H9 (cell line): ENCODE measurements at places on chromosomes 3 and 15. TPM values are rescaled to one million over a fixed set of nuclear protein-coding genes. Genes with fewer than 3 reads are reported as not detected.

TMCO5A gene
- total RNA-seq: not detected in 2 replicates

BLM gene
- 41.3 and 43.4 TPM in 2 replicates for total RNA-seq

GRCh38 chr15:65920121-65920520 lies 50.8 kb downstream of the RAB11A start:
- DNase-seq: no peak

DNA sequence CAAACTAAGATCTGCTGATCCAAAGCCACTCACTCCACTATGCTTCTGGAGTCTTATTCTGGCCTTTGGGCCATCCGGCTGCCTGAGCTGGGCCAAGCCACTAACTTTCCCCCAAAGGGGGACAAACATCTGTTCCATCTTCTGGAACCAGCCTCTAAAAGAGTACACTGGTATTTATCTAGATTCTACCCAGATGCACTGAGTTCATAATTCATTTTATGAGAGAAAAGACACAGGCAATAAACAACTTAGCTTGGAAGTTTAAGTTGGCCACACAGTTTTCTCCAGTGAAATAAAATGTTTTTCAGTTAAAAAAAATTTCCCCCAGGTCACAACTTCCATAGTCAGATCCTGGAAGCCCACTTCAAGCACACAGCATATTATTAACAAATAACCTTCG lies 80.1 kb upstream of the ARHGEF3 start:
- DNase-seq: no peak

GRCh38 chr15:63314409-63314808 lies 37.0 kb downstream of the APH1B start:
- DNase-seq: no peak

CHRNA5 gene
- 16.5 and 21.6 TPM in 2 replicates for total RNA-seq

IL17RC gene
- total RNA-seq: 6.8 and 9.1 TPM in 2 replicates

GRCh38 chr3:57409471-57409870 lies 117.0 kb upstream of the ASB14 start:
- DNase-seq: no peak

SYNPR gene
- 0.17 and 0.64 TPM in 2 replicates for total RNA-seq

CYP11A1 gene
- 1.7 and 2.3 TPM in 2 replicates for total RNA-seq

GRCh38 chr3:69737392-69737791 lies 1.9 kb upstream of the MITF start:
- no peak for DNase-seq

DNA sequence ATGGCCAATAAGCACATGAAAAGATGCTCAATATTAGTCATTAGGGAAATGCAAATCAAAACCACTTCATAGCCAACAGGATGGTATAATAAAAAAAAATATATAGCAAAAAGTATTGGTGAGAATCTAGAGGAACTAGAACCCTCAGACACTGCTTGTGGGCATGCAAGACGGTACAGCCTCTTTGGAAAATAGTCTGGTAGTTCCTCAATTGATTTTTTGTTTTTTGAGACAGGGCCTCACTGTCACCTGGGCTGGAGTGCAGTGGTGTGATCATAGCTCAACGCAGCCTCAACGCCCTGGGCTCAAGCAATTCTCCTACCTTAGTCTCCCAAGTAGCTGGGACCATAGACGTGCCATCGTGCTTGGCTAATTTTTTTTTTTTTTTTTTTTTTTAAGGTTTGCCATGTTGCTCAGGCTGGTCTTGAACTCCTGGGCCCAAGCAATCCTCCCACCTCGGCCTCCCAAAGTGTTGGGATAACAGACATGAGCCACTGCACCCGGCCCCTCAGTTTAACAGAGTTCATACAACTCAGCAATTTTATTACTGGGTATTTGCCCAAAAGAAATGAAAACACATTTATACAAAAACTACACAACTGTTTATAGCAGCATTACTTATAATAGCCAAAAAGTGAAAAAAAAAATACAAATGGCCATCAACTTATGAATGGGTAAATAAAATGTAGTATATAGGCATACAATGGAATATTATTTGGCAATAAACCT lies 5.1 kb downstream of the PRC1 start:
- no peak for DNase-seq

GRCh38 chr15:85026304-85027032 lies 44.8 kb downstream of the PDE8A start:
- no peak for DNase-seq

PLSCR2 gene
- not detected in 2 replicates for total RNA-seq

DNA sequence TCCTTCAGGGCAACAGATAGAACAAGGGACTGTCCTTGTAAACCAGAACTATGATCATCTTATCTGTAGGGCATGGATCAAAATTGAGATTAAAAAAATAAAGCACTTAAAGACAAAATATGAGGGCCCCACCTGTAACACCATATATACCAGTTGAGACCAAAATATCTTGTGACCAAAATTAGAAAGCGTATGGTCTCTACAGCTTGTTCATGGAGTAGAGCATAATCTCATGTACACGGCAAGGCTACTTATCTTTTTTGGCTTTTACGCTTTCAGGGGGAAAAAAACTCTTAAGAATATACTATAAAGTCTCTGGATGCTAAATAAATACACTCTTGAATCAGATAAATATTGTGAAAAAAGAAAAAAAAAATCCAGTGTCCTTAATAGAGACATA lies 49.3 kb downstream of the ADAMTS9 start:
- DNase-seq: no peak

EFCAB12 gene
- total RNA-seq: 0.11 and 0.28 TPM in 2 replicates

NMD3 gene
- 55.5 and 55.6 TPM in 2 replicates for total RNA-seq

GRCh38 chr3:50427217-50427616 lies 67.9 kb upstream of the TMEM115 start:
- DNase-seq: no peak

MAGEL2 gene
- total RNA-seq: 9.2 and 9.7 TPM in 2 replicates

- no peak for DNase-seq
These were observed 553.1 kb upstream of the CBLB start for GRCh38 chr3:106421909-106422308.

- no peak for DNase-seq
These were observed 54.7 kb downstream of the LRRC28 start for GRCh38 chr15:99305761-99306505.

- no peak for DNase-seq
These were observed 753 bp downstream of the FURIN start for GRCh38 chr15:90869140-90869541.

DNA sequence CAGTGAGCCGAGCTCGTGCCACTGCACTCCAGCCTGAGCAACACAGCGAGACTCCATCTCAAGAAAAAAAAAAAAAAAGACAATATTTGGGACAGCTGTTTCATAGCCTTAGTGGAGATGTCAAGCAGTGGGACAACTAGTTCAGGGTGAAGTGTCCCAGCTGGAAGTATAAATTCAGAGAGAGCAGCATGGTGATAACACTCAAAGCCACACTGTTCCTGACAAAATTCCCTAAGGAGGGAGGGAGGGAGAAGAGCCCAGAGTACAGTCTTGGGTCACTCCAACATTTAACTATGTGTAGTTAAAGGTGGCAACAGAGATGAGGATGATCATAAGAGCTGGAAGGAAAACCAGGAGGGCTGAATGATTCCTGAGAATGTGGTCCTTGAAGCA lies 21.1 kb upstream of the IP6K2 start:
- DNase-seq: no peak

GRCh38 chr3:82496890-82497560 lies 735.6 kb upstream of the GBE1 start:
- peak; percentile 50 for DNase-seq

- DNase-seq: peak; percentile 24
These were observed 46.6 kb upstream of the ATP2B2 start for GRCh38 chr3:10551821-10552630.

DNA sequence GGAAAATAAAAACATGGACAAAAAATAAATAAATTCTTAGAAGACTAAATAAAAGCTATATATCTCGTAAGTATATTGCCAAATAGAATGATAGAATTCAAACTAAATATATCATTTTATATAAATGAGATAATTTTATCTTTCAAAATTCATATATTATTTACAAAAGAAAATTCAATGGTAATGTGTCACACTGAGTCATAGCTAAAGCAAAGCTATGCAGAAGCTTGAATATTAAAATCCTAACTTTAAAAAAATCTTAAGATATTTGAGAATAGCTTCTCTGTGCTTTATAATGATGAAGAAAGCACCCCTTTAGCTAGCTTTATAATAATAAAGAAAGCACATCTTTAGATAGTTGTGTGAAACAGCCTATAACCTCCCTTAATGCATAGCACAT lies 1010.8 kb downstream of the OTOL1 start:
- DNase-seq: no peak

POLQ gene
- 14.7 and 15.4 TPM in 2 replicates for total RNA-seq

GRCh38 chr3:190384309-190384756 lies 3.6 kb upstream of the CLDN16 start:
- DNase-seq: peak; percentile 52

DNA sequence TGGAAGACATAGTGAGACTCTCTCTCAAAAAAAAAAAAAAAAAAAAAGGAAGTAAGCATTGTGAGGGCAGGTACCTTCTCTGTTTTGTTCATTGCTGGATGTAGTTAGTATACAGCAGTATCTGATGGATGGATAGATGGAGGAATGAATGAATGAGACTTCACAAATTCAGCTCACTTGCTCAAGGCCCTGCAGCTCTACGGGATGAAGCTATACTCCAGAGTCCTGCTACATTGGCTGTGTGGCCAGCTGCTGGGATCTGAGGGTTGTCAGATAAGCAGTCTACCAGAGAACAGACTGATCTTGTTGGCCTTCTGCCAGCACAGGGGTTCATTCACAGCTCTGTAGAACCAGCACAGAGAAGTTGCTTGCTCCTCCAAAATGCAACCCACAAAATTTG lies 35.0 kb downstream of the MLH1 start:
- no peak for DNase-seq

DNA sequence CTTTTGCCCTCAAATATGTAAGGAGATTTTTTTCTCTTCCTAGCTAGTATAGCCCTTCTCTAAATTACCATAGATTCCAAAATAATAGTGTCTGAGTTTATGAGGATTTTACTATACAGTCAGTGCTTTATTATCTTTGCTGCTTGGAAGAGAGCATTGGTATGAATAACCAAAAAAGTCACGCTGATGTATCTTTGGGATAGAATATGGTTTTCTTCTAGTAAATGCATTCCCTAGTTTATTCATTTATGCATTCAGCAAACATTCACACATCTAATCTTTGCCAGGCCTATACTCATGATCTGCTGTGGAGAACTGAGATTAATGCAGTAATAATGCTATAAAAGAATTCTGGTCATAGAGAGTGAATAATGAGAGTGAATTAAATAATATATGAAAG lies 225.3 kb upstream of the GOLGA6L4 start:
- DNase-seq: no peak

GRCh38 chr15:34128898-34129297 lies 27.0 kb downstream of the PGBD4 start:
- no peak for DNase-seq

DNA sequence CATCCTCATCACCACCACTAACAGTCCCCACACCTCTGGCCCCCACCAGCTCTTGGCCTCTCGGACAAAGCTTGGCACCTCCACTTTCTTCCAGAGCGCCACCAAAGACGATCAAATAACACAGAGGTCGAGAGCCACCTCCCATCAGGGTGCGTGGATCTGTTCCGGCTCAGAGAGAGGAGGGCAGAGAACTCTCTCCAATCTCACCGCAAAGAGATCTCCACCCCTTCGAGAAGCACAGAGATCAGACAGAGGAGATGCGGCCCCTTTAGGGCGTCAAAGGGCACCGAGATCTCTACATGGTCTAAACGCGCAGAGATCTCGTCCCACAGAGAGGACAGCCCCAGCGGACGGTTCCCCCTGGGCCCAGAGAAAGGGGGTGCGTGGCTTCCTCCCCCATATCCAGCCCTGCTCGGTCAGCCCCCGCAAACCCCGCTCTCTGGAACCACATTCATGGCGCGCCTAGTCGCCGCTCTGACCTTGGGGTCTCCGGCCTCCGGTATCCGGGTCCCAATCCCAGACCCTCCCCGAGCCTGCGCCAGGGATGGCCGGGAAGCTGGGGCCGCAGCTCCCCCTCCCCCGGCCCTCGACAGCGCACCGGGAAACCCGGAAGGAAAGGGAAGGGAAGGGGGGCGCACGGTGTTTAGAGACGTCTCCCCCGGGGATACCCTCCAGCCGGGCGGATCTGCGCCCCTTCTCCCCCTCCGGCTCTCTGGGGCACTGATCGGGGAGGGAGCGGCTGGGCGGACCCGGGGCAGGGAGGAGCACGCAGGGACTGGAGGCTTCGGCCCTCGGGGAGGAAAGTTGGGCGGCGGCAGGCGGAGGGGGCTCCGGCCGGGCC lies 608 bp downstream of the SCN5A start:
- DNase-seq: peak; percentile 36

GRCh38 chr15:63288778-63289378 lies 11.5 kb downstream of the APH1B start:
- DNase-seq: no peak

FRMD5 gene
- 3.8 and 3.9 TPM in 2 replicates for total RNA-seq

DNA sequence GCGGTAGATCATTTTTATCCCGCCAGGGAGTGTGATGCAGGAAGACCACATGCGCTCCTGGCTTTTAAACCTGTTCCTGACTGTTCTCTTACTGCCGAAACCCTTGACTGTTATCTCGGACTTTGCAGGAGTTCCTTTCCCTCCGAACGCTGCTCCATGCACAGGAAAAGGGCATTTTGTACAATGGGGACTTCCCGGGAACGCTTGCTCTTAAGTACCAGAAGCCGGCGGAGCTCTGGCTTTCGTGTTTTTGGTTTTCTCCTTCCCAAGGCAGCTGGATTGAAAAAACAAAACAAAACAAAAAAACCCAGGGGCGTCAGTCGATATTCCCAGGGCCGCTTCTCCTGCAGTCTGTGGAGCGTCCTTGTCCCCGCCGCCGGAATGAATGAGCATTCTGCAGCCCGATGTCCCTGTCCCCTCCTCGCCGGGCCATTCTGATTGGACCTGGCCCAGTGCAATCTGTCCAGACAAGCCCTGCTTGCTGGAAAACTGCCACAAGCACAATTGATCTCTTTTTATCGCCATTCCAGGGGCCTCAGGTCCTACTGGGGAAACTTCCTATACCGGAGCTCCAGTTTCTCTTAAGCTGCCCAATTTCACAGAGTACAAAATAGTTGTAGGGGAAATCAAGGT lies 44.8 kb downstream of the SLC6A1 start:
- DNase-seq: no peak

GRCh38 chr3:181921220-181921619 lies 209.5 kb downstream of the SOX2 start:
- no peak for DNase-seq

GRCh38 chr3:16177962-16178627 lies 3.6 kb downstream of the GALNT15 start:
- peak; percentile 89 for DNase-seq

GRCh38 chr15:80581976-80582375 lies 113.1 kb upstream of the ABHD17C start:
- DNase-seq: no peak

DNA sequence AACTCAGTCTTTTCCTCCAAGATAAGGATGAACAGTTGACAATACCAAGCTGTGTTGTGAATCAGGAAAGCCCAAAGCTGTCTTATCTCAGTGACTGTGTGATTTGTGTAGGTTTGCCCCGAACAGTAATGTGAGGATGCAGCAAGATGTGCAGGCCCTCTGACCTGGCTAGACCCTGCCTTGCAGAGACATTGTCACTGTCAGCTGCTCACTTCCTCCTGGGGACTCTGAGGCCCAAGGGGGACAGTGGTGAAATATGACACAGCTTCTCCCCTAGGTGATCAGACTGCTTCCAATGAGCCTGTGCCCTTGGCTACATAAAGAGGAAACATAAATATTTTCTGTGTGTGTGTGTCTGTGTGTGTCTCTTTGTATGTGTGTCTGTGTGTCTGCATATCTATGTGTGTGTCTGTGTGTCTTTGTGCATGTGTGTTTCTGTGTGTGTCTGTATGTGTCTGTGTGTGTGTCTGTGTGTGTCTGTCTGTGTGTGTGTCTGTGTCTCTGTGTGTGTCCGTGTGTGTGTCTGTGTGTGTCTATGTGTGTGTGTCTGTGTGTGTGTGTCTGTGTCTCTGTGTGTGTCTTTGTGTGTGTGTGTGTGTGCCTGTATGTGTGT lies 21.7 kb downstream of the LRRK1 start:
- DNase-seq: no peak
